ENCODE measurements at places on chromosomes 11 and 22.

DNA sequence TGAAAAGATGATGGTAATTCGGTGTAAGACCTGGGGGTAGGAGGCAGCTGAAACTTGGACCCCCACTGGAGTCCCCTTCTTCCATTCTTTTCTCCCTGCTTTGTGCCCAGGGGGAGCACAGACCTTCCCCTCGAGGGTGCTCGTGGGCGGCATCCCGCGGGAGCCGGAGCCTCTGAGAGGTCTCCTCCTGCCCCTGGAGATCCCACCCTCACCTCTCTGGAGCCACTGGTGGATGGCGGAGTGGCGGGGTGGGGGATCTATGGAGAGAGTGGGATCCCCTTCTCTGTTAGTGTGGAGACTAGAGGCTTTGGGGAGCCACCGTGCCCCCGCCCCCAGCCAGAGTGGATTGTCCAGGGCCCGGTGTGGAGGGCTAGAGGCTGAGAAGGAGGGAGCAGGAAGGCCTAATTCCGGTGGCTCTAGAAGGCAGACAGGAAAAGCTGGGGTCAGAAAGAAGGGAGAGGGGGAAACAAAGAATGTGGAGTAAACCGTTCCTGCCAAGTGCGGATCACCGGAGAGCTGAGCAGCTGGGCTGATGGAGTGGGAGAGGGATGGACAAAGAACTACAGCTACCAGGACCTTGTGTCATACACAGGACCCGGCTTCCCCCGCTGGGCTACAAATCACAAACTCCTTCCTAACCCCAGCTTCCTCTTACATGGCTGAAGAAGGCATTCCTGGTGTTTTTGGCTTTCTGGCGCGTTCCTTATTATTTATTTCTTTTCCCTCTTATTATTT, 41.9 kb downstream of the KCNJ1 start:
- DNase-seq = no peak

GRCh38 chr22:27580311-27580897, 221.2 kb downstream of the MN1 start:
- no peak for DNase-seq

DNA sequence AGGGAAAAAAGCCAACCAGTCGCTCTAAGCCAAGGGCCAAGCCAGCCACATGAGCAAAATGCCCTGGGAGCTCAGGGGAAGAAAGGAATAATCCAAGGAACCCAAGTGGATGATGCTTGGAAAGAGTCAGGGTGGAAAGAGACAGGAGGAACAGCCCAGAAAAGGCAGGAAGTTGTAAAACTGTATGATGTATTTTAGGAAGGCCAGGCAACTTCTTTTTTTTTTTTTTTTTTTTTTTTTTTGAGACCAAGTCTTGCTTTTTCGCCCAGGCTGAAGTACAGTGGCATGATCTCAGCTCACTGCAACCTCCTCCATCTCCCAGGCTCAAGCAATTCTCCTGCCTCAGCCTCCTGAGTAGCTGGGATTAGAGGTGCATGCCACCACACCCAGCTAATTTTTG, 1.6 kb downstream of the LGALS12 start:
- DNase-seq = no peak

DNA sequence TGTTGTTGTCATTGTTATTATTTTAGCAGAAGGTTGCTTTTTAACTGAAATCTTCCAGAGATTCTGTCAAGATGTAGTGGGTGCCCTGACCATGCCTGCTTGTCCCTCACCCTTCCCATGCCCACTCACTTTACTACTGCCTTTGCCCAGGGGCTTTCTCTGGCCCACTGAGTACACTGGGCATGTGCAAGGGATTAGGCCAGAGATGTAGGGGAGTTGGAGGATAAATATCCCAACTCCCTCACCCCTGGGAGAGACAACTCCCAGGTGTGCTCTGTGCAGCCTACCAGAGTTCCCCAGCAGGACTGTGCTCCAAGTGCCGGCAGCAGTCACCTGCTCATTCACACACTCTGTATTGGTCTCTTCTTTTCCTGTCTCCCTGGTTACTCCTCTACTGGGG, 559.1 kb downstream of the MIAT start:
- no peak for DNase-seq

DNA sequence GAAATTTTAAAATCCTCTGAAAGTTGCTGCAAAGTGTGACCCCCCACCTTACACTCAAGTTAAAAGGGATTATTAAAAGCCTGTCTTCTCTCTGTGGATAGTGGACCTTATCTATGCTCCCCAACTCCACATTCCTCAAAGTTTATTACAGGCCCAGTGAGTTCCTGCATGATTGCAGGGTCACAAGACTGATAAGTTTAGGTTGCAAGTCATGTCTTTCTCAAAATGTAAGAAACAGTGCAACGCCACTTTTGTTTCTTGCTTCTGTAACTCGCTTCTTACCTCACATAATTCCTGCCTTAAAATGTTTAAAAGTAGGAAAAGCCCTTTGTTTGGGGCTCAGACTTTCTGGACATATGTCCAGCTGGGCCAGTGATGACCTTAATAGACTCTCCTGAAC, 38.4 kb upstream of the GLYAT start:
- DNase-seq = no peak

DNA sequence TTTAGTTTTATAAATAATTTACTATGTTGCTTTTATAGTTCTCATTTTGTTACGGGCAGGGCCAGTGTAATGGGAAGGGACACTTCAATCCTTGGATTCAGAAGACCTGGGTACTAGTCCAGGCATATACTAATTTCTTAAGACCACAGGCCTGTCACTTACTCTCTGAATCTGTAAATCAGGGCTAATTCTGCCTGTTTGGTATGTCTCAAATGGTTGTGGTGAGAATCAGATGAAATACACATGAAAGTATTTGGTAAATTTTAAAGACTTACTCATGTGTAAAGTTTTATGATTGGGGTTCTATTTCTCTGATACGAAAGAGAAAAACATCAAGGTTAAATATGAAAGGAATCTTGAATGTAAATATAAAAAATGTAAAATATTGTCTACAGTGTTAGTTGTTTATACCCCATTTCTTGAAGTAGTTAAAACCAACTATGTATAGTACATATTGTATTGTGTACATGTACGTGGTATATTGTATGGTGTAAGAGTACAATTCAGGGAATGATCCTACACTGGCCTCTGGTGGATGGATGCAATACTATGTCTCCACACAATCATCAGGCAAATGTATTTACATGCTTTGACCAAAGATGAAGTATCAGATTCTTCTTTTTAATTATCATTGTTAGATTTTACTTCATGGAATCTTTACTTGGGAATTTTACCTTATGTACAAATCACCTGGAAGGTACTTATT, 24.5 kb upstream of the RAG2 start:
- no peak for DNase-seq

- no peak for DNase-seq
Observed at GRCh38 chr22:49212466-49212865, 615.2 kb downstream of the BRD1 start.

All from GM19239 (cell line).